ENCODE measurements at places on chromosomes 5 and 9.
A peak's percentile ranks its signal among the peaks of the same experiment; 100 is the strongest.

GRCh38 chr9:125805057-125805456 lies 57.9 kb downstream of the PBX3 start:
- DNase-seq: peak; percentile 59

DNA sequence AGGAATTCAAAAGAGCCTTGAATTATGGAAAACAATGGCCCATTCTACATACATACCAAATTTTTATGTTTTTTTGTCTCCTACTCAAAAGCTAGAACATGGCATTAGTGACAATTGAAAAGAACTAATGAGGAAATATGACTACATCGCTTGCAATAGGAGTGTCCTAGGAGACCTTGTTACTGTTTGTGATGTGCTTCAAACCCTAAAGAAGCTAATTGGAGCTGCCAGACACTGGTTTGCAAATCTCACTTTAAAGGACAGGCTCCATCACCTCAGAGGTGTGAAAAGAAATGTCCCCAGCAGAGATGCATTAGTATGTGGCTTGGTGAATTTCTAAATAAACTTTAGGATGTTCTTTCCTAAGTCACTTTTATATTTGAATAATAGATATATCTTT lies 354.2 kb upstream of the EFNA5 start:
- no peak for DNase-seq

DNA sequence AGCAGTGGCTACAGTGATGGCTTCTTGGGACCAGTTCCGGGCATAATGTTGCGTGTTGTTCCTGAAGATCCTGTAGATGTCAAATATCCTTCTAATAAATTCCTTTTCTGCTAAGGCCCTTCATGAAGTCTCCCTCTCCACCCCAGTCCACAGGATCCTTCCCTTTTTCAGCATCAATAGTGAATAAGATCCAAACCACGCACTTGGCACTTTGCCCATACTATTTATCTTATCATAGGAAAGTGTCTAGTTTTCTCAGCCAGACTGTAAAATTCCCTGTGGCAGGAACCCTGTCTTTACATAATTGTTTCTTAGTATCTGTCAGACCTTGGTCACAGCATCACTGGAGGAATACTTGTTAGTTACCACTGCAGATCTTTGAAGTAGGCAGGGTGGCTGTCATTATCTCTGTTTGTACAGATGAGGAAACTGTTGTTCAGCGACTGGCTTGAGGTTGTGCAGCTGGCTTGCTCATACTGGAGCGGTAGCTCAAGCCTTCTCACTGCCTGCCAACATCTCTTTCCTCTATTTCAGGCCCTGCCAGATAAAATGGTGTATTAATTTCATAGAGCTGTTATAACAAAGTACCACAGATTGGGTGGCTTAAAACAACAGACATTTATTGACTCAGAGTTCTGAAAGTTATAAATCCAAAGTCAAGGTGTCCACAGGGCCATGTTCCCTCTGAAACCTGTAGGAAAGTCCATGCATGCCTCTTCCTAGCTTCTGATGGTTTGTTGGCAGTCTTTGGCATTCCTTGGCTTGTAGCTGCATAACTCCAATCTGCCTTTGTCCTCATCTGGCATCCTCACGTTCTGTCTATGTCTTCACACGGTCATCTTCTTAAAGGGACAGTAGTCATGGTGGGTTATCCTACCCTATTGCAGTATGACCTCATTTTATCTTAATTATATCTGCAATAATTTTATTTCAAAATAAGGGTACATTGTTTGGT lies 33.5 kb upstream of the APC start:
- no peak for DNase-seq

DNA sequence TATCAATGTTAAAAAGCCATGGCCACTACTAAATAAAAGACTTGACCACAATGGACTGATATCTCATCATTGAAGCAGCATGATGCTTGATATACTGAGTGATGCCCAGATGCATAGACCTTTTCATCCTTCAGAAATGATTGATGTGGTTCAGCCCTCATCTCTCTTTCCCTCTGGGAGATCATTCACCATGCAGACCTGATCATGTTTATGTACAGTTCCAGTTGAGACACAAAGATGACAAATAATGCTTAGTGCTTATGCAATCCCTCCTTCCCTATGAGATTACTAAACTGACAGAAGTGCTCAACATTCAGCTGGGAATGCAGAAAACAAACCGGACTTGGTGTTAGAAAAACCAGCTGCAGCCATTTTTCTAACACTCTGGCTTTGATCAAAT lies 91.9 kb upstream of the TLR4 start:
- DNase-seq: no peak

- DNase-seq: no peak
These were observed 27.2 kb downstream of the SCAMP1 start for GRCh38 chr5:78387468-78388153.

DNA sequence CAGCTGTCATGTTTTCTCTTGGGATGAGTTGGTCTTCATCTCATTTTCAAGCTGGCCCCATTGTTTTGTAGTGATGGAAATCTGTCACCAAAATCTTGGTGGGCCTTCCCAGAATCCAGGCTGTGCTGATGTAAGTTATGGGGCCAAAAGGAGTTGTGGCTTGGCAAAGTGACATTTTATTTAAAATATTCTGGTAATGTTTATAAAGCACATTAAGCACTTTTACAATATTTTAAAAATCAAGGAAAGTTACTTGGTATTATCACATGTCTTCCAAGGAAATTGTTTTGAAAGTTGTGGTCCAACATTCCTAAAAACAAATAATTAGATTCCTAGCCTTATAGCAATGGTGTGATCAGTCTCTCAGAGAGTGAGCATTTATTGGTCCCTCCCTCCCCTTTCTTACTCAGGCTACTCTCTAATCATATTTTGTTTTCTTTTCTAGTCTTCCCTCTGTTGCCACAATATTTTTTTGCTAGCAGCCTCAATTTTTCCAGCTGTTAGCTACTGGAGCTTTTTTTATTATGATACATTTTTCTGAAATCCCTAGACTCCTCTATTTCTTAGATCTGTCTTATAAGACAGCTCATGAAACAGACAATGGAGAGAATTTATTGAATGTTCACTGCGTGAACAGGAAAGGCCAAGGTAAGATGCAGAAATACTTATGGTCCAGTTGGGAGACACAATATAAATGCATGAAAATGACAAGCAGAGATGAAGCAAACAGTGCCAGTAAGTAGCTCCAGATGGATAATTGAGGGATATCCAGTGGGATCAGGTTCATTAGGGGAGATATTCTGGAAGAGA lies 408.1 kb upstream of the ZNF608 start:
- DNase-seq: no peak

GRCh38 chr5:67259548-67260215 lies 63.1 kb upstream of the CD180 start:
- DNase-seq: no peak

GRCh38 chr5:16870878-16871277 lies 65.2 kb downstream of the MYO10 start:
- DNase-seq: no peak

DNA sequence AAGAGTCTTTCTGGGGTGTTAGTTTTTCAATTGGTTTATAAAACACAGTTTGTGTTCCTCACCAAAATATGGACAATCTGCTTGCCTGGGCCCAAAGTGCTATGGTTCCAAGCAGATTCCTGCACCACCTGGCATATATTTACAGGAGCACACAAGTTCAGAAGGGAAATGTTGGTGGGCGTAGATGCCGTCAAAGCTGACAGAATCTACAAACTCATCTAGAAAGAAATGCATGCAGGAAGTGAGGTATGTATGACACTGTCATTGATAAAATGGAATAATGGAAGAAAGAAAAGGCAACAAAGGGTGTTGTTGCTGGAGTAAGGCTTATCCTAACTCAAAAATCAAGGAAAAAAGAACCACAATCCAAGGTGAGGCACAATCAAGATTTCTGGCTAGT lies 225.8 kb downstream of the MLLT3 start:
- DNase-seq: no peak

DNA sequence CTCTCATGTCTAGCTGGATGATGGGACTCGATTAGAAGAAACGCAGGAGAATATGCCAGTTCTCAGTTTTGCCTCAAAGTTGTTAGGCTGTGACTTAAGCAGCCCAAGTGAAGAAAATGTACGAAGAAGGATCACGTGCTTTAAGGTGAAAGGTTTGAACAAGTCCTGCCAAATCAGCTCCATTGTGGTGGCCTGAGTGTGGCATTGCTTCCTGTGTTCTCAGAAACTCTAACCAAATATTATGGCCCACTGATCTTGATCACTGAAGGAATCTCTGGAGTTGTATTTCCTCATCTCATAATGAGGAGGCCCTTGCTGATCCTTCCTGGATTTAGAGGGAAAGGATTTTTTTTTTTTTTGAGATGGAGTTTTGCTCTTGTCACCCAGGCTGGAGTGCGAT lies 44.0 kb downstream of the OTULIN start:
- no peak for DNase-seq

GRCh38 chr5:97063251-97063650 lies 79.2 kb downstream of the LIX1 start:
- no peak for DNase-seq

DNA sequence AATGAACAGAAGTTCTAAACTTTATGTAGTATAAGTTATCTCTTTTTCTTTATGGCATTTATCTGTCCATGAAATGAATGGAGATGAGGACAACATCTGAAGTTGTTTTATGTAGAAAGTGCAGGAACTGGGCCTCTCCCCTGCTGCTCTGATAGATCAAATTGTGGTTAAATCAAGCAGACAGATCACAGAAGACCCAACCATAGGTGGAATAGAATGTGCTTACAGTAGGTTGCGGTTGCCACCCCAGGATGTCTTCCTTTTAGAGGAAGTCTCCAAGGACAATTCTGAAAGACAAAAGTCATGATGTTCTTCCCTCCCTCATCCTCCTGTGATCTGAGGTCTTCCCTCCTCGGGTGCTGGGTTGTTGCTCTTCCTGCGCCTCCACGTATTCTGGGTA lies 12.9 kb downstream of the RASGRF2 start:
- no peak for DNase-seq

DNA sequence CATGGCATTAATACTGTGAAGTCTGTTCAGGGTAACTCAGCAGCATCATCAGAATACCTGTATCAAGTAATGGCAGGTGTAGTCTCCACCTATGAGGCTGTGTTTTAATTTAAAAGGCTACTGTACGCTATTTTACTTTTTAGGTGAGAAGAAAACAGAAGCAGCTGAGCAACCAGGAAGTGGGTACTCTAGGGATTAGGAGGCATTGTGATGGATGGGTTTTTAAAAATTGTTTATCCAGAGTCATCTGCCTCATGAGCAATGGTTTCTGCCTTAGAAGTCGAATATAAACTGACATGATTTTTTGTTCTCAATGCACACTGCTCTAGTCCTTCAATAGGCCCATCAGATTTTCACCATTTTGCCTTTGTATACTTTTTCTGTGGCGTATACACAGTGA lies 42.6 kb downstream of the PSIP1 start:
- DNase-seq: no peak

DNA sequence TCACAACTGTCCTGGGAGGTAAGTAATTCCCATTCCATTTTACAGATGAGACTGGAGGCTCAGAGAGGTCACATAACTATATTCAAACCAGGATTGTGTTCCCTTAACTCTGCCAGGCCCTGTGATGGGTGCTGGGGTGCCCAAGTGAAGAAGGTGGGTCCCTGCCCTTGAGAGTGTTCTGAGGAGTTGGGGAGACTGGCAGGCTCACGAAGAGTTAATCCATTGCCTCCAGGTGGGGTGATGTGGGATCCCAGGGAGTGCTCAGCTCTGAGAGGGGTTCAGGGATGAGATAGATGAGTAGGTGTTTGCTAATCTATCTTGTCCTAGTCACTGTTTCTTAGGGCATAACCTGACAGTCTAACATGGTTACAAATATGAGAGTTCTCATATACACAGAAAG lies 36.7 kb downstream of the GSN start:
- DNase-seq: no peak

- DNase-seq: no peak
These were observed 121.2 kb upstream of the IRX2 start for GRCh38 chr5:2872676-2873075.

DNA sequence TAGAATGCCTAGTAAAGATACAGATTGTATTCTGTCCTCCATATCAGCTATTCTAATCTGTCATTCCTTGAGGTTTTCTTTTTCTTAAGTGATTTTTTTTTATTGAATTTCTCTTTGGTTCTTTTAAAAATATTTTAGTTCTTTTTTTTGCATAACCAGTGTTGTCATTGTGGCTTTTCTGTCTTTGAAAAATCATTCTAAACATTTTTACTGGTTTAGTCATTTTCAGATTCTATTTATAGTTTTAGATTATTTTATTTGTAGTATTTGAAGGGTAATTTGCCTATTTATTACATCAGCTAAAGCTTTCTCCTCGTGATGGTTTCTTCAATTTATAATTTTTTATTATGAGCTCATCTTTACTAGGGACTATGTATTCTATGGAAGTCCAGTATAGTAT lies 78.1 kb downstream of the NDUFAF2 start:
- DNase-seq: peak; percentile 38

GRCh38 chr5:81830596-81830995 lies 79.7 kb upstream of the SSBP2 start:
- DNase-seq: no peak

Data from AG04449 (cell line).